ENCODE measurements at places on chromosomes 11 and 22. TPM values are rescaled to one million over a fixed set of nuclear protein-coding genes. Genes with fewer than 3 reads are reported as not detected.

PI4KA gene
- 22.5 TPM for total RNA-seq

PRDX5 gene
- 404 TPM for total RNA-seq

SLN gene
- total RNA-seq: not detected

IL17REL gene
- not detected for total RNA-seq

CCDC157 gene
- 1.4 TPM for total RNA-seq

NOX4 gene
- 0.26 TPM for total RNA-seq

BLID gene
- total RNA-seq: 3.4 TPM

MS4A15 gene
- not detected for total RNA-seq

HBB gene
- total RNA-seq: not detected

SULT4A1 gene
- total RNA-seq: 0.47 TPM
